ENCODE measurements at places on chromosomes 12 and 14.

GRCh38 chr12:131152587-131152986, 198.9 kb downstream of the ADGRD1 start:
- no peak for DNase-seq

DNA sequence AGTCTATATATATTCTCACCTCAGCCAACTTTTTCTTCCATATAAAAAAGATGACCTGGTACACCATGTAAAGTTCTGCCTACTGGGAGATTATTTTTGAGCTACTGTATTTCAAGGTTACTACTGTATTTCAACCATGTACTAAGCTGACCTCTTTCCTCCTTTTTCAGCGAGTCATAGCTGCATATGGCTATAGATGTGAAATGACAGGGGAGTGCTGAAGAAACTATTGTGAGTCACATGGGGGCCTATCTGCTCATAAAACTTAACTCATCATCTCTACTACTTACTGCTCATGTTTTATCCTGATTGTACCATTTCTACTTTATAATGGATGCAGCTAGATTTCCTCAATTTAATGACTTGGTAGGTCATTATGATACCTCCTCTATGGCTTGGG, 571.4 kb upstream of the ATP2B1 start:
- DNase-seq = peak; percentile 51

DNA sequence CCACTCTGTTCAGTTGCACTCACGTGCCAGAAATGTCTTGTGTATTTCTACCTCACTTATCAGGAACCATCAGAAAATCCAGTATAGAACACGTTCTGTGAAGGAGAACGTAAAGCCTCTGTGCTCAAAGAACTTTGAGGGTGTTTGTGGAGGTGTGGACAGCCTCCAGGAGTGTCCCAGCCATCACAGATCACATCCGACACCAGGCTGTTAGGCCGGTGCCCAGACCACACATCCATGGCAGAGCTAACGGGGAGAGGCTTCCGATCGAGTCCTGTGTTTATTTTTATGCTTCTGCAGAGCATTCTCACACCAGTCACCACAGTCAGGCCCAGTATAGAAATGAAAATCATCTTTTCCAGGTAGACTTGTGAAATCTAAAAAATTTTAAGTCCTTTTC, 53.6 kb downstream of the TPCN1 start:
- DNase-seq = no peak

GRCh38 chr12:32270818-32271710, 128.3 kb upstream of the FGD4 start:
- DNase-seq = peak; percentile 27

DNA sequence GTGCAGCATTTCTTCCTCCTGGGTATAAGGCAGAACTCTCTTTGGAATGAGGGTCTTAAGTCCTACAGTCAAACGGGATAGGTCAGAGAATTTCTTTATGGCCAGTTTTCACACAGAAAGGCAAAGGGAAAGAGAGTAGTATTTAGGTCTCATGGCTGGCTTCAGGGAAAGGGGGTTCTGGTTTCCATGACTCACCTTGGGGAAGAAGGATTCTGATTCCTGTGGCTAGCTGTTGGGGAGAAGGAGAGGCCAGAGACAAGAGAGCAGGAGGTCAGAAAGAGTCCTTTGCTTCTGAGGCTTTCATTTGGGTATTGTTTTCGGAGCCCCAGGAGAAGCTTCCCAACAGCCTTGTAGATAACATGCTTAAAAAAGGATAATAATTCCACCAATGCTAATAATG, 332.5 kb downstream of the NPAS3 start:
- no peak for DNase-seq

Measured in PC-3 (cell line).